CD4-positive, CD25-positive, alpha-beta regulatory T cell (primary cell): ENCODE measurements at places on chromosomes 13 and 19. TPM values are rescaled to one million over a fixed set of nuclear protein-coding genes. Genes with fewer than 3 reads are reported as not detected.
A peak's percentile ranks its signal among the peaks of the same experiment; 100 is the strongest.

The ZNF793 gene
- 1.3 TPM for polyA plus RNA-seq

The PRR22 gene
- not detected for polyA plus RNA-seq

DNA sequence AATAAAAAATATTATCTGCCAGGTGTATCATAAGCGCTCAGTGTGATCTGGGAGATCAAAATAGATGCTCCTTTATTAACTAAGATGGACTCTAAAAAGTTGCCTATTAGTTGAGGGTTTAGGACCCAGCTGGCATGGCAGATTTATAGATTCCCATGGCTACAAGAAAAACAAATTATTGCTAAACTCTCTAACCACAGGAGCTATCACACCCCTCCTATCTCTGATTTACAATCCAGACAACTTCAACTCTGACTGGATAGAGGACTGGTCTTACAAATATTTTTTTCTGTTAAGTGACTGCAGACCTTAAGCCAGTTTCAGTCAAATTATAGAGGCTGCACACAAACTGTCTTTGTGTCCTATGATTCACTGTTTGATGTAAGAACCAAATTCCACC is 45.4 kb upstream of the MYCBP2 start:
- DNase-seq = no peak

GRCh38 chr13:80339912-80340650 is 845 bp downstream of the SPRY2 start:
- no peak for DNase-seq

- DNase-seq = no peak
Observed at GRCh38 chr19:1136201-1136600, 32.4 kb downstream of the GPX4 start.

DNA sequence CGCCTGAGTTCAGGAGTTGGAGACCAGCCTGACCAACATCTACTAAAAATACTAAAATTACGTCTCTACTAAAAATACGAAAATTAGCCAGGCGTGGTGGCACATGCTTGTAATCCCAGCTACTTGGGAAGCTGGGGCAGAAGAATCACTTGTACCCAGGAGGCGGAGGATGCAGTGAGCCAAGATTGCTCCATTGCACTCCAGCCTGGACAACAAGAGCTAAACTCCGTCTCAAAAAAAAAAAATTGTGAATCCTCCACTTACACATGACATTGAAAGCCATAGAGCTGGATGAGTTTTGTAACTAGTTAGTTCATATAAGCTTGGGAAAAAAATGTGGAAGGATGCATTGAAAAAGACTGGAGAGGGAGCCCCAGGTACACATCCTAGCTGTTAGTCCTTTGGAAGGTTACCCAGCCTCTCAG is 452 bp upstream of the PSMD8 start:
- DNase-seq = no peak

DNA sequence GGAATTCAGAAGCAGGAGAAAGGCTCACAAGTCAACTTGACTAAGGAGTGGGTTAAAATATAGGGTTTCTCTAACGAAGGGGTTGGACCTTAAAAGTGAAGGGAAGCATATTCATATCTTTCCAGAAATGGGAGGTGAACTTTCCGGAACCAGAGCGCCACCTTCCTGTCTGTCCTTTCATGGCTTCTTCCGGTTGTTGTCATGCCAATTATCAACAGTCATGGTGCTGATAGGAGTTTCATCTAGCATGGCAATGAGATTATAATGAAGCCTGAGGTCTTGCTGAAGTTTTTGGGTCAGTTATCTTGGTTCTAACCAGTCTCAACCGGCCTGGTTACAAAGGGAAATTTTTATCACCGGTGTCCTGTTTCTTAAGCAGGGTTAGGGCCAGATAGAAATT is 162.9 kb upstream of the NBEA start:
- no peak for DNase-seq

GRCh38 chr13:30216111-30216510 is 91.2 kb downstream of the KATNAL1 start:
- no peak for DNase-seq

DNA sequence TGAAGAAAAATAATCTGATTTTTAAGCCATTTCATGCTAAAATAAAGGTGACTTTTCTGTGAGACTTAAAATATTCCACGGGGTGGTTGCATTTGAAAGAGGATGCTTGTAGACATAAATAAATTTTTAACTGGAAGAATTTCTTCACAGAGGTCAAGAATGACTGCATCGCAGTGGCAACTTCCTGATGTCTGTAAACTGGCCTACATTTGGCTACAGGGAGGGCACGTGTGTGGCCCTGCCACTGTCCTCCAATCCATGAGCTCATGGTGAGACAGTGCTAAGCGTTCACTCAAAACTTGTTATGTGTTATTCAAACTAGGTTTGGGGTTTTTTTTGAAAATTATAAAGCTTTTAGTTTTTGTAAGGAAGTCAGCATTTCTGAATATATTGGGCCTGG is 1089.3 kb downstream of the EFNB2 start:
- no peak for DNase-seq

The SPACA4 gene
- not detected for polyA plus RNA-seq

- DNase-seq = peak; percentile 9
Observed at GRCh38 chr13:45728759-45729158, 26.6 kb downstream of the CBY2 start.

DNA sequence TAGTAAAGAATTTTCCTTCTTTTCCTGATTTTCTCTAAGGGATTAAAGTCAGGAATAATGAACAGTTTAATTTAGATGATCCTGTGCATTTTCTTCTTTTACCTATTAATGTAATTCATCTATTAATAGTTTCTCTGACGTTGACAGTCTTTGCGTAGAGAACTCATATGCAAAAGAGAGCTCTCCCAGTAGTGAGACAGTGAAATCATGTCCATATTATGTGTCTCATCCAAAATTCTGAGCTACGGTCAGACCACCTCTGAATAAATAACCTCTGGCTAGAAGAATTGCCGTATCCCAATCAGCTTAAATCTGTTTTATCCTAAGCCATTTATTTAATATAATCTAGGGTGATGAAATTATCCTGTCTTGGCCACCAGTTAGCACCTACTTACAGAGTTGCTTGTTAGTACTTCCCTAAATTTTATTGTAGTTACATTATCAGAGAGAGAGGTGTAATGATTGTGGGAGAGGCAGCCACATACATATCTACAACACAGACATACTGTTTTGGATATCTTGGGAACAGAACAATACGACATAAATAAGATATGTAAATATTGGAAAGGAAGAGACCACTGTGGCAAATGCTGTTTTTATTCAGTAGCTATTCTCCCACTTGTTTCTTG is 30.7 kb downstream of the PDS5B start:
- DNase-seq = no peak
